GDM1 (cell line): ENCODE measurements at places on chromosomes 11 and 22.

DNA sequence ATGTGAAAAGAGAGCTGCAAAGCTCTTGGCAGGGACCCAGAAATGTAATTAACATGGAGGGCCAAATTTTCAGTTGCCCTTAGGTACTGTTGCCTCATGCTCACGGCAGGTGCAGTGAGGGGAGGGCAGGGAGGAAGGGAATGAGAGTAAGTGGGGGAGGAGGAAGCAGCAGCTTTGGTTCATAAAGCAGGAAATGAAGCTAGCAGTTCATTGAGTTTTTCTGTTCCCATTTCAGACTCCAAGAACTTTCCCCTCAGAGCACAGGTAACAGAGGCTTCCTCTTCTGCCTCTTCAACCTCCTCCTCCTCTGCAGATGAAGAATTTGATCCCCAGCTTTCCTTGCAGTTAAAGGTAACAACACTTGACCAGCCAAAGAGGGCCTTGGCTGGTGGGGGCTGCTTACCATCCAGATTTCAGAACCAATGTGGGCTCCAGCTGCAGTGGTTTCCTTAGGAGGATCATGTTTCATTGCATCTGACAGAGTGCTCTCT lies 57.9 kb upstream of the PARVA start:
- no peak for DNase-seq

DNA sequence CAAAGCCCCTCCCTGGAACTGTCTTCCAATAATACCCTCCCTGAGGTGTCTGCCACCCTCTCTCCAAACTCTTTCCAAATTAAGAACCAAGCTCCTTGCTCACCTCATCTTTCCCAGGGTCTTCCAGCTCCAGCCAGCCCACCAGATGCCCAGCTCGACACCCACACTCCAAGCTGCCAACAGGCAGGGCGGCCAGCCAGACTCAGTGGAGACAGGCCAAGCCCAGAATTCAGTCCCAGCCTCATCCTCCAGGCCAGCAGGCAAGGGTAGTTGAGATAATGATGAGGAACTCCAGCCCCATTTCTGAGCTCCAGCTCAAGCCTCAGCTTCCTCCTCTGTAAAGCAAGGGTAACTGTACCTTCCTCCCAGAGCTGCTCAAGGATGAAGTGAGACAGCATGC lies 132.9 kb downstream of the CHST1 start:
- no peak for DNase-seq

DNA sequence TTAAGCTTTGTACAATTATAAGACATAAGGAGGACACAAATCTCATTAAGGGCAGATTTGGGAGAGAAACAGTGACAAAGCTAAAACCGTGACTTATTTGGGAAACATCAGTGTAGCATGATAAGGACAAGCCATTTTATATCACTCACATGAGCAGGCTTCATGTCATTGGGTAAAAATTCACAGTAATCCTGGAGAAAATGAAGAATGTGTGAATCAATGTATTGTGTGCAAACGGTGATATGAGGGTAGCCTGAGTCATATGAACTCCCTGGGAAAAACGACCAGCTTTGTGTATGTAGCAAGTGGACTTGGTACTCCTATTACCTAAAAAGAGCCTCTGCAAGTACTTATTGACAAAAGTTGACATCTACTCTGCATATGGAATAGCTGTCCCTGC lies 6.0 kb upstream of the TRIM34 start:
- DNase-seq, result no peak

GRCh38 chr22:20102203-20102780 lies 13.6 kb upstream of the RANBP1 start:
- no peak for DNase-seq

DNA sequence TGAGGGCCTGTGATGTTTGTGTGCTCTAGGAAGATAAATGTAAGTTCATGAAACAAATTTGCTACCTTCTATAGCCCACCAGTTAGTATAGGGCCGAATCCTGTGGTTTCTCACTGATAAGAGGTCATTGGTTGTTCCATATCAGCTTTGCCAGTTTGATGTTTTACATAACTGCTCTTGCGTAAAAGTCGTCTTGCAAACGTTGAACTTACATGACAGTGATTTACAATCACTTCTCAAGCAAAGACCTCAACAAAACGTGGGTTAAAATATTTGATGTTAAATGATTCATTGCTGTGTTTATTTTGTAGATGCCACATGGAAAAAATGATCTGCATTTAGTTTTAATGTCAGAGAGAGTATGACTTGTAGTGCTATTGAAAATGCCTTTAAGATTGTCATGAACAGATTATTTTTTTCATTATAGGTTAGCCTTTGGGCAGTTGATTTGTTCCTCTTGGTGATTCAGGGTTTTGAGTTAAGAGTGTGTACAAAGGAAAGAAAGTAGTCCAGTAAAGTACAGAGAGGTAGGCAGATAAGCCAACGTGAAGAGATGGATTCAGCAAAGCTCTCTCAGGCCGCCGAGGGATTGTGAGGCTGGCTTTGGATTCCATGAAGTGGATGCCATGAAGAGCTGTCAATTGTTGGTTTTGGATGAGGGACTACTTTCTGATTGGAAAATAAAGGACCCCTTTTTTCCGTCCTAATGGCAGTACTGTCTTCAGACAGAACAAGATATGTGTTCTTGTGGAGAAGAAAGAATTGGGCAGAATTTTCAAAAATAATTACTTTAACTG lies 2.6 kb downstream of the EWSR1 start:
- no peak for DNase-seq

- DNase-seq, result no peak
Observed at GRCh38 chr22:19472233-19472632, 6.8 kb downstream of the UFD1 start.

- DNase-seq, result no peak
Observed at GRCh38 chr22:19466126-19466716, 12.8 kb downstream of the UFD1 start.

DNA sequence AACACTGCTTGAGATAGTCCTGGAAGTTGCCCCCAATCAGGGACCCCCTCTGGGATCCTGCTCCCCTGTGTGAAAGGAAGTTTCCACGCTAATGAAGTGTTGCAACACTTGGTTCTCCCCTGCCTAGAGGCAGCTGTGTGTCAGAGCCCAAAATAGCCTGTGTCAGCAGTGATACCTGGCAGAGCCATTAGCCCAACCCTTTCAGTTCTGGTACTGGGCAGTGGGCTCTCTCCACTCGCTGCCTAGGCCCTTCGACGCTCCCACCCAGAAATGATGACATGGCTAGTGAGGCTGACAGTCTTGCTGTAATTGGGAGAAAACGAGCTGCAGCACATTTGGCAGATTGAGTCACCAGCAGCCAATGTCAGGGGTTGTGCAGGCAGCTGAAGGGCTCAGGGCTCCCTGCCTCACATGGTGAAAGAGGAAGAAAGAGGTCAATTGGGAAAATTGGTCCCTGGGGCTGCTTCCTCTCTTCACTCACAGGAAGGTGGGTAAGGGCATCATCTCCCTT lies 1.4 kb upstream of the NXF1 start:
- no peak for DNase-seq

DNA sequence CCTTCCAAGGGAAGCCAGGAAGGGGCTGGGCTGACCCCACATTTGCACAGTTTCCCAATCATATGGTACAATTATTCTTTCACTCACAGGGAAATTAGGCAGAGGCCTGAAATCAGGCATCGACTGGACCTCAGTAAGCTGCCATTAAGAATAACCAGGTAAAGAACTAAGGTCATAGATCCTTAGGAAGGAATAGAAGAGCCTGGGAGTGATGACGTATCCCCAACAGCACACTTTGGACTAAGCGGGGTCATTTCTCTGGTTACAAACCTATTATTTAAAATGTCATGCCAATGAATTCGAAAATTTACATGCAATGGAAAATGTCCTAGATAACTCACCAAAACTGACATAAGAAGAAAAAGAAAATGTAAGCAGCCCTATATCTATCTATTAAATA lies 118.2 kb downstream of the BRD1 start:
- no peak for DNase-seq

GRCh38 chr11:8286886-8287285 lies 23.2 kb upstream of the LMO1 start:
- no peak for DNase-seq

- DNase-seq, result peak; percentile 88
Observed at GRCh38 chr11:122743949-122744348, 88.4 kb downstream of the UBASH3B start.

DNA sequence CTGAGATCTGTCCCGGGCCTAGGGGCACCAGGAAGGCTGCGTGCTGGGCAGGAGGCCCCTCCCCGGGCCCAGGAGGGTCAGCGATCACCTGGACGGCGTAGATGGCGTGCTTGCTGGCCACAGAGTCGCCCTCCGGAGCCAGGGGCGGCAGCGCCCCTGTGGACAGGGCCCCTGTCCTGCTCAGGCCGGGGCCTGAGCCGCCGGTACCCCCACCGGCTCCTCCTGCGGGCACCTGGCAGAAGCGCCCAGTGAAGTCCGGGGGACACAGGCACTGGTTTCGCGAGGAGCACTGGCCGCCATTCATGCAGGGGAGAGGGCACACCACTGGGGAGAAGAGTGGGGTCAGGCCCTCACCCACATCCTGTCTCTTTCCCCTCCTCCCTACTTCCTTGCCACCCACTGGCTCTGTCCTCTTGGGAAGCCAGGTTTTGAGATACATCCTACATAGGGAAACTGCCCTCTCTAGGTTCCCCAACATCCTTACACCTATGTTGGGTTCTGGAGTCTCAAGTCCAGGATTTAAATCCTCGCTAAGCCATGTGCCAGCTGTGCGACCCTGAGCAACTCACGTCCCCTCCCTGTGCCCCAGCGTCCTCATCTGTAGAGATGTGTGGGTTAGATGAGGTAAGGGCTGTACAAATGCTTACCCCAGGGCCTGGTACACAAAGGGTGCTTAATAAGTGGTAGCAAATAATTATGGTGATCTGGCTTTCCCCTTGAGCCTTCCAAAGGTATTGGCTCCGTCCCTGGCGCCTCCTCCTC lies 3.9 kb downstream of the LTBP3 start:
- DNase-seq, result no peak

DNA sequence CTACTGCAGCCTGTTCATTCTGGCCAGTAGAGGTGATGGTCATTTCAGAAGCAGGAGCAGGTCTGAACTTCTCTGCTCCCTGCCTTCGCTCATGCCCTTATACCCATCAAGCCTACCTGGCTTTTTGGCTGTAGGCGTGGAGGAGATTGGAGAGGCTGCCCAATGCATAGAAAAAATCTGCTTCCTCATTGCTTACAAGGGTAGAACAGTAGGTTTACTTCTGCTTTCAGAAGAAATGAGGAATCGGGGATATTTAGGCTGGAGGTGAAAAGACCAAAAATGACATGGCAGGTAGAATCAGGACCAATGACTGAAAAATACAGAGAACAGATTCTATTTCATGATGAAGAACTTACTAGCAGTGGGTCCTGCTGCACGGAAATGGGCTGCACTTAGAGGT lies 72.9 kb upstream of the YWHAH start:
- peak; percentile 41 for DNase-seq

GRCh38 chr11:105142167-105142566 lies 2.6 kb upstream of the CARD18 start:
- no peak for DNase-seq

DNA sequence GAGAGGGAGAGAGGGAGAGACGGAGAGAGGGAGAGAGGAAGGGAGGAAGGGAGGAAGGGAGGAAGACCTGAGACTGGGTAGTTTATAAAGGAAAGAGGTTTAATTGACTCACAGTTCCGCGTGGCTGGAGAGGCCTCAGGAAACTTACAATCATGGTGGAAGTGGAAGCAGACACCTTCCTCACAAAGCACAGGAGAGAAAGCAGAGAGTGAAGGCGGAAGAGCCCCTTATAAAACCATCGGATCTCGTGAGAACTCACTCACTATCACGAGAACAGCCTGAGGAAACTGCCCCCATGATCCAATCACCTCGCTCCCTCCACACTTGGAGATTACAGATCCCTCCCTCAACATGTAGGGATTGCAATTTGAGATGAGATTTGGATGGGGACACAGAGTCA lies 12.2 kb upstream of the CARS1 start:
- no peak for DNase-seq

- no peak for DNase-seq
Observed at GRCh38 chr11:65887723-65888162, 528 bp downstream of the FIBP start.

GRCh38 chr22:36493690-36494110 lies 12.3 kb upstream of the TXN2 start:
- DNase-seq, result peak; percentile 92

GRCh38 chr22:25452116-25452700 lies 112.3 kb upstream of the GRK3 start:
- DNase-seq, result no peak

GRCh38 chr11:124108156-124108555 lies 7.1 kb upstream of the VWA5A start:
- DNase-seq, result no peak

- no peak for DNase-seq
Observed at GRCh38 chr11:8055091-8055835, 25.7 kb upstream of the TUB start.

GRCh38 chr11:64355078-64355940 lies 3.7 kb upstream of the RPS6KA4 start:
- DNase-seq, result peak; percentile 83

DNA sequence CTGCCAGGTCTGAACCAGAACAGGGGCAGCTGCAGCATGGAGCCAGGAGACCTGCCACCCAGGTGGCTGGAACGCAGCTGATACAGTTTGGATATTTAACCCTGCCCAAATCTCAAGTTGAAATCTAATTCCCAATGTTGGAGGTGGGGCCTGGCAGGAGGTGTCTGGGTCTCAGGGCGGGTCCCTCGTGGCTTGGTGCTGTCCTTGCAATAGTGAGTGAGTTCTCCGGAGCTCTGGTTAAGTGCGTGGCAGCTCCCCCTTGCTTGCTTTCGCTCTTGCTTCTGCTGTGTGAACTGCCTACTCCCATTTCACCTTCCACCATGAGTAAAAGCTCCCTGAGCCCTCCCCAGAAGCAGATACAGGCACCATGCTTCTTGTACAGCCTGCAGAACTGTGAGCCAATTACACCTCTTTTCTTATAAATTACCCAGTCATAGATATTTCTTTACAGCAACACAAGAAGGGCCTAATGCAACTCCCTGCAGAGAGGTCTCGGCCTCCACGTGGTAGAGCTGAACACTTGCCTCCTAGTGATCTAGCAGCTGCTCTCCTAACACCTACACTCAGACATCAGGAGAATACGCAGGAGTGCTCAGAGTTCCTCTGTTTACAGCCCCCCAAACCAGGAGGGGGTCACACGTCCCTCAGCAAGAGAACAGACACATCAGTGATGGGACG lies 203.7 kb downstream of the CTTN start:
- no peak for DNase-seq

DNA sequence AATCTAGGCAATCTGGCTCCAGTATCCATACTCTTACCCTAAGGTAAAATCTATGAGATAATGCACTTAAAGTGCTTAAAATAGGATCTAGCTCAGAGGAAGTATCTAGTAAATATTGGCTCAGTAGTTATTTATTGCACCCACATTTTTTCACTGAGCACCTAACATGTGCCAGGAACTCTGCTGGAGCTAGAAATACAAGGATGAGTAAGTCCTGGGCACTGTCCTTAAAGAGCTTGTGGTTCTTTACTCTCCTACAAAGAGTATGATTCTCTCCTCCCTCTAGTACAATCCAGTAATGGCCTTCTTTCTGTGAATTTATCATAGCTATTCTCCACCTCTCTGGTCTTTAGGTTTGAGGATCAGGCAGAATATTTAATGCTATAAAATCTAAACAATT lies 59.2 kb downstream of the DEUP1 start:
- DNase-seq, result no peak
